ENCODE measurements at places on chromosomes 2 and 18. TPM values are rescaled to one million over a fixed set of nuclear protein-coding genes. Genes with fewer than 3 reads are reported as not detected.

DNA sequence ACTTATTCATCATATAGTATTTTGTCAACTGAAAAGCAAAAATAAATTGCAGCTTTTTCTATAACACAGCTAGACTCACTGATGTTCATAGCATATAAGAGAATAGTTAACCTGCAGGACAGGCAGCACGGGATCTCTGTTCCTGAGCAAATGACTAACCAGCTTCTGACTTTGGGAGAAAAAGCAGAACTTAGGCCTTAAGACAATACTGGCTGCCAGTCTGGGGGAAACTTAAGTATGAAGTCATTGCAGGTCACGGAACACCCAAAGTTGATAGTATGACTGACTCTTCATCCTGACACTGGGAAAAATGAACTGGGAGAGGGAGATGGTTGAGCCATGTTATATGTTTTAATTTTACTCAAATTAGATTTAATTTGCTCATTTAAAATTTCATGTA, 113.0 kb downstream of the DPP4 start:
- no peak for DNase-seq
- no peaks in the 10 kb centered on the region for H3K4me1 ChIP-seq
- H3K4me3 ChIP-seq: no peak overlapping the region

GRCh38 chr2:36951574-36951973, 14.8 kb downstream of the STRN start:
- H3K4me1 ChIP-seq: peaks cover 6% of the 10 kb centered on the region
- no peaks in the 10 kb centered on the region for H3K36me3 ChIP-seq
- H3K4me3 ChIP-seq: no peak overlapping the region
- DNase-seq: peak; percentile 59
- no peaks in the 10 kb centered on the region for H3K27me3 ChIP-seq
- no peak overlapping the region for H3K27ac ChIP-seq

DNA sequence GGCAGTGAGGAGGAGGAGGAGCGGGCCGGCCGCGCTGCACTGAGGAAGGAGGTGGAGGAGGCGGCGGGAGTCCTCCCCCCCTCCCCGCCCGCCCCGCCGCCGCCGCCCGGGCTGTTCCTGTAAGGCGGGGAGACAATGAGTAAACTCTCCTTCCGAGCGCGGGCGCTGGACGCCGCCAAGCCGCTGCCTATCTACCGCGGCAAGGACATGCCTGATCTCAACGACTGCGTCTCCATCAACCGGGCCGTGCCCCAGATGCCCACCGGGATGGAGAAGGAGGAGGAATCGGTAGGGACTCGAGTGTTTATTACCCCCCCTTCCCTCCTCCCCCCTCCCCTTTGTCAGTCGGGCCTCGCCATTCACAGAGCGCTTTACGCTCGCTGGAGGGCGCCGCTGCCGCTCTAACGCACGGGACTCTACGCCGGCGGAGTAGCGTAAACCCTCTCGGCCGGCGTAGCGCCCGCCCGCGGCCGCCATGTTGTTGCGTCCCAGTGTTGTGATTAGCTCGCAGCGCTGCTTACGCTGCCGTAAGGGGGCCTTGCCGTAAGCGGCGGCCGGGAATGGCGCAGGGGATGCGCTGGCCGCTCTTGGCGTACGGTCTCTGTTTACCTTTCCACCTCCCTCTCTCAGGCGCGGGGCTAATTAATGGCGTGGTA, 460 bp downstream of the EPC2 start:
- DNase-seq: peak; percentile 90
- peak overlapping the region; percentile 86 for H3K4me3 ChIP-seq
- H3K4me1 ChIP-seq: no peaks in the 10 kb centered on the region
- no peaks in the 10 kb centered on the region for H3K36me3 ChIP-seq

Gene MOGAT1
- total RNA-seq: not detected

GRCh38 chr18:74289137-74289536, 2.6 kb downstream of the CYB5A start:
- H3K27me3 ChIP-seq: no peaks in the 10 kb centered on the region
- DNase-seq: peak; percentile 35
- peak overlapping the region; percentile 52 for H3K27ac ChIP-seq
- H3K36me3 ChIP-seq: no peaks in the 10 kb centered on the region
- no peak overlapping the region for H3K4me3 ChIP-seq
- H3K4me1 ChIP-seq: peaks cover 17% of the 10 kb centered on the region

DNA sequence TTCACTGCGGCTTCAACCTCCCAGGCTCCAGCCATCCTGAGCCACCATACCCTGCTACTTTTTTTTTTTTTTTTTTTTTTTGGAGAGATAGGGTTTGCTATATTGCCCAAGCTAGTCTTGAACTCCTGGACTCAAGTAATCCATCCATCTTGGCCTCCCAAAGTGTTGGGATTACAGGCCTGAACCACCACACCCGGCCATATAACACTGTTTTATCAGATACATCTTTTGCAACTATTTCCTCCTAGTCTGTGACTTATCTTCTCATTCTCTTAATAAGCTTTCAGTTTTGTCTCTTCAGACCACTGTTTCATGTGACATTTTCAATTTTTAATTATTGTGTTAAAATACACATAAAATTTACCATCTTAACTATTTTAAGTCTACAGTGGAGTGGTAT, 35.7 kb upstream of the FAM117B start:
- no peak overlapping the region for H3K27ac ChIP-seq
- H3K4me1 ChIP-seq: no peaks in the 10 kb centered on the region

DNA sequence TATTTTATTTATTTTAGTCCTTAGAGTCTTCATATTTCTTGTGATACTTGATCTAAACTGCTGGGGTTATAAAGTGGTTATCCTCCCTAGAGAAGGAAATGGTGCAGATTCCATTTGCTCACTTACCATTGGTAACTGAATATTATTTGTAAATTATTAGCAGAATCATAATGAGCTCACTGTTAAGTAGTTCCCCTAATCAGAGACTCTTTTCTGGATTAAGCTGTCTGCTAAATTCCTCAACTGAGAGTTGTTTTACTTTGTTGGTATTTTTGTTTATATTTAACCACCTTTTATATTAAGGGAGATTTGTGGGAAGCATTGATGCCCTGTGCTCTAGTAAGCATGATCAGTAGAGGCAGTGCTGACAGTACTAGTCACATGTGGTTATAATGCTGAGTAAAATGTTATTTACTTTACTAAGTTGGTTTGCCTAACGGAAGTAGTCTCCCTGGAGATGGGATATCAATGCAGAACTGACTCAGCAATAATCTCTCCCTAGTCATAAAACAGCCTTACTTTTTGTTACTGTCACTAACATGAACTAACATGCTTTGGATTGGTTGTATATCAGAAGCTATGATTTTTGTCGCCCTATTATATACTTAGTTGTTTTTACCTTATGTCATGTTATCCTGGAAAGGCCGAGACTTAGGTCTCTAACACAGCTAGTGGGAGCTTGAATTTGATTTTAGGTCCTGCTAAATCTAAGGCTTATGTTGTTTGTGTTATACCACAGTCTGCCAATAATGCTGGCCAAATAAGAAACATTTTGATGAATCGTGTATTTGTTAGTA, 166.7 kb downstream of the MCFD2 start:
- DNase-seq: peak; percentile 88
- H3K27ac ChIP-seq: peak overlapping the region; percentile 57
- no peak overlapping the region for H3K4me3 ChIP-seq
- peaks cover 19% of the 10 kb centered on the region for H3K4me1 ChIP-seq
- no peaks in the 10 kb centered on the region for H3K27me3 ChIP-seq

DNA sequence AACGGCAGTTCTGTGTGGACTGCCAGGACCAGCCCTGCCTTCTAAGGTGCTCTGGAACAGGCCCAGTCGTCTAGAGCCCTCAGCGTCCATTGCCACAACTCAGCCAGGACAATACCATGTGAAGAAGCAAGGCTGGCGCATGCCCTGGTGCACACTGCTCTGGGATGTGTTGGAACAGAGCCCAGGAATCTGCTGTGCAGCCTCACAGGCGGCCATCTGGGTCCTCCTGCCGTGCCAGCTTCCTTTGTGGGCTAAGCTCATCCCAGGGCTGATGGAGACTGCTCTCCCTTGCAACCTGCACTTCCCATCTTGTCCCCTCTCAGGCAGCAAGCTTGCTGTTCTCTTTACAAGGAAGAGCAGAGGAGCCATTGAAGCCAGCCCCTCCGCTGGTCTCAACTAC, 246.4 kb upstream of the PXDN start:
- H3K27me3 ChIP-seq: no peaks in the 10 kb centered on the region
- no peaks in the 10 kb centered on the region for H3K36me3 ChIP-seq
- H3K27ac ChIP-seq: no peak overlapping the region
- no peak for DNase-seq
- H3K4me3 ChIP-seq: no peak overlapping the region

Gene BOK
- 13.3 TPM for total RNA-seq

DNA sequence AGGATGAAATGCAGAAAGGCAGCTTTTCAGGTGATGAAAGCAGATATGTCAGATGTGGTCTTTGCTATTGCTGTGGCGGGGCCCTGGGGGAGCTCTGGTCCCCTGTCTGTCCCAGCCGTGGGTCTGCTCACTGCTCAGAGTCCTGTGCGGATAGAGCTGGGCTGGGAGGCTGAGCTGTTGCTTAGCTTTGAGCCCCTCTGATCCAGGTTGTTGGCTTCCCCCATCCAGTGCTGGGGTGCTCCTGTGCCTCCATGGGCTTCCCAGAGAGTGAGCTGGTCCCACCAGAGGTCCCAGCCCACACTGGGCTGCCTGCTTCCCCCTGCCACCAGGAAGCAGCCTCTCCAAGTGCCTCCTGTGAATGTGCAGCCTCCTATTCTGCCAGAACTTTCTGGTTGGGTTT, 55.4 kb downstream of the SH3RF3 start:
- H3K27me3 ChIP-seq: no peaks in the 10 kb centered on the region
- DNase-seq: no peak
- H3K36me3 ChIP-seq: no peaks in the 10 kb centered on the region
- H3K4me1 ChIP-seq: peaks cover 31% of the 10 kb centered on the region
- H3K4me3 ChIP-seq: no peak overlapping the region

Gene C2orf80
- total RNA-seq: not detected

Gene BCL11A
- 1.7 TPM for total RNA-seq

- H3K4me3 ChIP-seq: no peak overlapping the region
- no peaks in the 10 kb centered on the region for H3K4me1 ChIP-seq
- H3K36me3 ChIP-seq: no peaks in the 10 kb centered on the region
- no peak overlapping the region for H3K27ac ChIP-seq
- H3K27me3 ChIP-seq: no peaks in the 10 kb centered on the region
Observed at GRCh38 chr18:69002233-69002632, 204.4 kb downstream of the CCDC102B start.

GRCh38 chr18:54961016-54961423, 1.8 kb upstream of the CCDC68 start:
- no peaks in the 10 kb centered on the region for H3K27me3 ChIP-seq
- H3K4me3 ChIP-seq: no peak overlapping the region
- peak overlapping the region; percentile 49 for H3K27ac ChIP-seq
- H3K4me1 ChIP-seq: peaks cover 8% of the 10 kb centered on the region
- no peaks in the 10 kb centered on the region for H3K36me3 ChIP-seq

Gene NR4A2
- 2.8 TPM for total RNA-seq

- H3K36me3 ChIP-seq: no peaks in the 10 kb centered on the region
- H3K4me3 ChIP-seq: no peak overlapping the region
- H3K27me3 ChIP-seq: no peaks in the 10 kb centered on the region
- no peak overlapping the region for H3K27ac ChIP-seq
Observed at GRCh38 chr18:50675043-50675442, 115.2 kb downstream of the MAPK4 start.

Gene NCK2
- total RNA-seq: 25.8 TPM

DNA sequence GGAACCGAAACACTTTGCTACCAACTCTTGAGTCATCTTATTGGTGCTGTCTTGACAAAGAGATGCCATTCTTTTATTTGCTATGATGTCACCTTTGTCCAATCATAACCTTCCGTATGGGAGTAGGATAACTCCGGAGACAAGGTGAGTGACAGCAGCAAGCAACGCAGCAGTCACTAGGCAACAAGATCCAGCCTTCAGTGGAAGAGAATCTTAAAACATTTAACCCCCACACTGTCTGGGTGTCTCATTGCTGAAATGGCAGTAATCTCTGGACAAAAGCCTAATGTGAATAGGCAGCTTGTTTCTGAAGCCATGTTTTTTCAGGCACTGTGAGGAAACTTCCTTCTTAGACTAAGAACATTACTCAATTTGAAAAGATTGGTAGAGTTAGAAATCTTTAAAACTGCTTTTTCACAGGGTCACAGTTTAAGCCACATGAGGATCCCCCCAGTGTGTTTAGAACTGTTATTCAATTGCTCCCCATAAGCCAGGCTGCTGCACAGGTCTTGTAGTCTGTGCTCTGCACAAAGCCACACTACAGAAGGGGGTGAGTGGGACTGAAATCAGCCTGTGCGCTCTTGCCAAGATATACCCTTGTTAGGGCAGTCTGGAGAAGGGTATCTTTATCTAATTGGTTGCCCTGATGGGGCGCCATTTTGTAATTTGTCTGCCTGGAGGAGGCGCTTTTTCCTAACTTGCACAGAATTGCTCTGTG, 131.5 kb upstream of the STON1 start:
- H3K4me1 ChIP-seq: no peaks in the 10 kb centered on the region
- H3K4me3 ChIP-seq: no peak overlapping the region
- no peak overlapping the region for H3K27ac ChIP-seq
- no peak for DNase-seq
- H3K27me3 ChIP-seq: no peaks in the 10 kb centered on the region

DNA sequence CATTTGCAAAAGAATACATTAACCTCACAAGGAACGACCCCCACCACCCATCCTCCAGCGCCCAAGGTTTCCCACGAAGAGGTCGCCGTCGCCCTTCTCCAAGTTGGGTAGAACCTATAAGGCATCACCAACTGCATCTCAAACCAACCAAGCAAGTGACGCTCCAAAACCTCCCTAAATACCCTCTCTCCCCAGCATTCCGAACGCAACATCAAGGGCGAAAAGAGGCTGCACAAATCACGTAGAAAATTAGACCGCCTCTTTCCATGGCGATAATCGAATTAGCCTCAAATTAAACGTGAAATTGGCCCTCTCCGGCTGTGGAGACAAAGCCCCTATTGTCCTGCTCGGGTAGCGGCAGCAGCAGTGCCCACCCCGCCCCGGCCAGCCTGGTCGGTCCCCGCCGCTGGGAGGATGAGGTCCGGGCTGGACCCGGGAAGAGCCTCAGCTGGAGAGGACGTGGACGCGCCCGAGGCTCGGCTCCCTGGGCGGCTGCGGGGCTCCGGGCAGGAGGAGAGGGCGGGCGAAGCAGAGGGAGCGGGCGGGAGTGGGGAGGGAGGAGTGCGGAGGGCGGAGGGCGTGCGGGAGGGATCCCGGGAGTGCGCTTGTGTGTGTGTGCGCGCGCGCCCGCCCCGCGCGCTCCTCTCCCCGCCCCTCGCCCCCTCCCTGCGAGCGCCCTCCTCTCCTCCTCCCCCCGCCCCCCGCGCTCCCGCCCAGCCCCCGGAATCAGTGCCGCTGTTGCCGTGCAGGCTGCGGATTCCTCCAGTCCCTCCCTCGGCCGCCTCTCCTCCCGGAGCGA, at the start of gene SPTBN1:
Gene SPTBN1, plus strand, starts transcription at position 765 of the 799 bp plus-strand sequence. CDS start 70,092 bp downstream, outside the sequence.
- peak within 1 kb of the TSS; percentile 88 for H3K4me3 ChIP-seq
- peak; percentile 90 for DNase-seq
- peak within 1 kb of the TSS; percentile 72 for H3K27ac ChIP-seq
- peaks cover 7% of the 10 kb centered on the region for H3K4me1 ChIP-seq
